Thoracic aorta (tissue), 2 donors: ENCODE measurements at places on chromosomes 1 and 21.

GRCh38 chr1:25430967-25431881, 527 bp downstream of the MACO1 start:
- DNase-seq: no peak

- no peak for DNase-seq
These were observed 64.0 kb downstream of the OLIG1 start for GRCh38 chr21:33133892-33134291.

DNA sequence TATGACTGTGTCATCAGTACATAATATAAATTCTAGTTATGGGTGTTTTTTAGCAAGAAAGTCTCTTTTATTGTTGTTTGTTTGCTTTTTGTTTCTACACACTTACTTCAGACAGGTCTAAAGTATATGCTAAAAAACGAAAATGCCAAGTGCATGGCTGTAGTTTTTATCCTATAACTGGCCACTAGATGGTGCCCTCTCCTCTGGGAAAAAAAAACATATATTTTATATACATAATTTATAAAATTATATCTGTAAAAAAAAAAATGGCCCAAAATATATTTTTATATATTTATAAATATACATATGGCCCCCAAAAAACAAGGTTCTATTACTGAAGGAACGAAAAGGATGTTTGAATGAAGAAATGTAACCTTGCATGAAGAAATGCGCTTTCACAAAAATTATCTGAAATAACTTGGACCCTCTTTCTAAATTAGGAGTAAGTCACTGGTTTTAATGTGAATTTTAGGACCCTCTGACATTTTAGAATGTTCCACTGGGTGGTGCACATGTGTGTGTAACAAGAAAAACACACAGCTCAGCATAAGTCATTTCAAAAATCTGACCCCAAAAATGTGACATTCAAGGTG, 93.5 kb downstream of the TTLL7 start:
- DNase-seq: no peak

DNA sequence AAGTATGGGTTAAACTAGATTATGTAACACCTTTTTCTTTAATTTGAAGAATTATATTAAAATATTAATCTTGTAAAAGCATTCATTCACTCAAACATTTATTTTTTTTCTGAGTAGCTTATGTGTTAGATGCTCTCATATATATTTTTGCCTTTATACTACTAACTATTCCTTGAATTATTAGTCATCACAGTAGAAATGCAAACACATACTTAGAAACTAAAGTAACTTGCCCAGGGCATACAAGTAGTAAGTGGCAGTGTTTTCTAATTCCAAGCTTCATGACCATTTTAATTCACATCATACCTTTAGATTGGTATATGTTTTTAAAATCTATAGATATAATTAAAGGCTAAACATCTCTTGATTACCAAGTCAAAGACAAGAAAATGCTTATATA, 1271.0 kb downstream of the BRINP3 start:
- no peak for DNase-seq

DNA sequence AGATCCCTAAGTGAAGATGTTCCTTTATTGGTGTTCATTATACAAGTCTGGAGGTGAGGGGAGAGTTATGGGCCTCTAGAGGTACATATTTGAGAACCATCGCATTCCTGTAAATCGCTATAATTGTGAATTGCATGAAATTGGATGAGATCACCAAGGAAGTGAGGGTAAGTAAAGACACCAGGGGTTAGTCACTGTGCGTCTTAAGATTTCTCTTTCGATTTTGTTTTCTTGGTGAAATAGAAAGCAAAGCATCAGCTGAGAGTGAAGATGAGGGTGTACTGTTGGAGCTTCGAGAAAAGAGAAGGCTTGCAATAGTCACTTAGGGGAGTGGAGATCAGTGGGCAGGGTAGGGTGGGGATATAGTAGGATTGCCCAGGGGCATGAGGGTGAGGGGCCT, 82.1 kb downstream of the RAVER2 start:
- DNase-seq: no peak

GRCh38 chr1:228961511-228961910, 226.2 kb downstream of the RHOU start:
- no peak for DNase-seq

DNA sequence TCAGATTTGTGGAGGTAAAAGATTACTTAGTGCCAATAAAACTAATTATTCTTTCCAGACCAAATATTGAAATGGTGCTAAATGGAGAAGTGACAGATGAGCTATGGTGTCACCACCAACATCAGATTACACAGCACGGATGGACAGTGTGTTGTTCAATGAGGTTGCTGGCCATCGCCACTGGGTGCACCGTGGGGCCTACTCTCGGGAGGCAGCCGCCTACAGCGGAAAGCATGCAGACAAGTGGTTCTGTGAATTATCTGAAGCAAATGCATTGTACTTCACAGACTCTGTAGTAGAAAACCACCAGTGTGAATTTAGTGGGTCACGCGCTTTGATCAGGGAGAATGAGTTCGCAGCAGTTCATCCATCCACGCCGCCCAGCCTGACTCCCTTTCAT, 42.3 kb downstream of the GNG4 start:
- DNase-seq: no peak

DNA sequence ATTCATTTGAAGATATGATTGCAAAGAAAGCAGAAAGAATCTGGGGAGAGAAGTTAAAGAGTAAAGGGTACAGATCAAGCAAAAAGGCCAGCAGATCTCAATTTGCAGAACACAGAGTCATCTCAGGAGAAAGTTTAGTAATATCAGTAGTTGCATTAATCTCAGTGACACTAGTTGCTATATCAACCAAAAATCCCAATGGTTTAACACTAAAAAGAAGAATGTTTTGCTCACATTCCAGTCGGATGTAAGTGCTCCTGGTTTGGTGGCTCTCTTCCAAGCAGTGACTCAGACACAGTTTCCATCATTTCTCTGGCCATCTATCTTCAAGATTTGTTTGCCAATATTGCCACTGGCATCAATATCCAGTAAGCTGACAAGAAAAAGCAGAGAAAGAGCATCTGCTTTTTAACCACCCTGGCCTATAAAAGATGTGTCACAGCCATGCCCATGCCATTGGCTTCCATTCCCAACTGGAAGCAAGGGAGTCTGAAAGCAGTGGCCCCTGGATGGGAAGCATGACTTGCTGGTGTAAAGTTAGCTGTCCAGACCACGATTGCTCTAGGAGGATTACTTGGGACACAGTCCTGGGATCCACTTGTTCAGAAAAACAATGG, 45.5 kb upstream of the AIM2 start:
- DNase-seq: no peak

DNA sequence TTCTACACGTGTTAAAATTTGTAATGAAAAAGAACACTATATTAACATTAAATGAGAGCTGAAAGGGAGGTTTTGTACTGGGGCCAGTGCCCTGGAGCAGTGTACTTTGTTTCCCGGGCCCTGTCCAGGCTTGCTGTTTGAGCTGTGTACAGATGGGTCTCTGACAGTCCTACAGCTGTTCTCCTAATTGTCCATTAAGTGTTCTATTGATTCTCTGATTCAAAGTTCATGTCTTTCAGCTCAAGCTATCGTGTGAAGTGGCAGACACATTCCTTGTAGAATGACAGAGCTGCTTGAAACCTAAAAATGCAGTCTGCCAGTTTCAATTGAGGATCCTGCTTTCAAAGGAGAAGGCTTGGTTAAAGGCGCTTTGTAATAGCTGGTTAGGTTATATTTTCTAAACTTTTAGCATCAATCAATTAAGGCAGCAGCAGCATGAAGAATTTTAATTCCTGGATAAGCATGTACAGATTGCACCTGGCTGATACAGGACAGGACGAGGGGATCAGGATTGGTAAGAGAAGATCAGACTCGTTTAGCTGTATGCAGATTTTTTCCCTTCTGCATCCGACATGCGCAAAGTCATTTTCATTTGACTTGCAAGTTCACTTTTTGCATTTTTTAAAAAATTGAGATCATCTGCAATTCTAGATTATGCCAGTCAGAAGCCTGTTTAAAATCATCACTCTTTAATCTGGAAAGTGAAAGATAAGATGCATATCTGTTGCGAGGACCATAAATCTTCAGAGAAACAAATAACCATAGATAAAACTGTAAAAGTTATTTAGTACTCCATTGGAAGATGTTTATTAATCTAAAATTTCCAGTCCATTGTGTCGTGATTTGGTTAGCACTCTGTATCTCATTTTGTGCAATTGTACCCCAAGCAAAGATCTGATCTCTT, 98.5 kb downstream of the ATG4C start:
- DNase-seq: no peak

DNA sequence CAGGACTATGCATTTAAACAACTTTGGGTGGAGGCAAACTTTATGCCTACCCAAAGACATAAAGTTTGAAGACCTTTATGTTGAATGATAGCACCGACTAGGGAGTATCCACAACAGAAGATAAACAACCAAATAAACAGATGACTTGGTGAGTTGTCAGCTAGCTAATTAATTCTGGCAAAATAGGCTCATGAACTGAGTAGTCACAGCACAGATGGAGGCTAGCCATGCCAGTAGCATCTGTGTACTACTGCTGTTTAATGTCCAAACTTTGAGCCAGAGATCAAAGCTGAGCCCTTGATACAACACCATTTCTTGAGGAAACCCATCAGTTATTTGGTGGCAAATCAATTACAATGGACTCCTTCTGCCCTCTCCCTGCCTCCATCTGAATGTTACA, 40.3 kb upstream of the CCDC190 start:
- DNase-seq: no peak

DNA sequence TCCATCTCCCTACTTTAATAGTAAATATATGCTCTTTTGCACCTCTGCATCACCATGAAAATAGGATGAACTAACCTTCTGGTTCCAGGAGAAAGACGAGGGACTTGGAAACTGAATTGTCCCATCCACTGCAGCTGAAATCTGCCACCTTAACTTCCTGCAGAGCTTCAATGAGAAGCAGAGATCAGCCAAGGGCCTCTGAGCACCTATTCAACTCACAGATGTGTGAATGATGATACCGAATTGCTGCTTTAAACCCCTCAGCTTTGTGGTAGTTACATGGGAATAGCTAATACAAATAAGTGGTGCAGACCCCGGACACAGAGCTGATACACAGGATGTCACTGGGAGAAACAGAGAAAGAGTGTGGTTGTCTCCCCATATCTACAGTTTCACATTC, 616.8 kb downstream of the NCAM2 start:
- no peak for DNase-seq

- no peak for DNase-seq
These were observed 54.3 kb upstream of the KCNJ6 start for GRCh38 chr21:37970548-37970947.
